ENCODE measurements at places on chromosomes 3 and 15.

- DNase-seq = no peak
Measured at GRCh38 chr3:113211330-113212149, at the start of gene BOC. Gene BOC (plus strand): TSS chr3:113211557. CDS start chr3:113249803, 38,246 bp downstream.

DNA sequence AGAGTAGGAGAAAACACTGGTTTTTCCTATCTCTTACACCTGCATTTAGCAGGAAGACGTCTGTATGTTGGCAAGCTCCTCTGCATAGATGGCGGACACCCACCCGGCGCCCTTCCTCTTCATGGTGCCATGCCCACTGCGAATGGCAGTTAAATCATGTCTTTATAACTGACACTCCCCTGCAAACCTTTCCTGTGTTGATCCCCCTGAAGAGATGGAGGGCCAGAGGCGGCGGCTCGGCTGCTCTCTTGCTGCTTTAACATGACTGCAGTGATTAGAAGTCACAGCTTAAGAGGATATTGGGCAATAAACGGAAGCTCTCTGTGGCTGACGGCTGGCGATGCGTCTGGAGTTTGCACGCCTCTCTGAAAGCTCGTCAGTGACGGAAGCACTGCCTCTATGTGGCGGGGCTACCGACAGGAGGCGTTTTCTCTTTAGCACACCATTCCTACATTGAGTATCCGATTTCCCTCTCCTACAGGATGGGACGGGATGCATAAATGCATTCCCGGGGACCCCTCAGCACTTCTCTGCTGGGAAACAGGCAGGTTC lies 25.5 kb upstream of the SNRPA1 start:
- DNase-seq = peak; percentile 35

DNA sequence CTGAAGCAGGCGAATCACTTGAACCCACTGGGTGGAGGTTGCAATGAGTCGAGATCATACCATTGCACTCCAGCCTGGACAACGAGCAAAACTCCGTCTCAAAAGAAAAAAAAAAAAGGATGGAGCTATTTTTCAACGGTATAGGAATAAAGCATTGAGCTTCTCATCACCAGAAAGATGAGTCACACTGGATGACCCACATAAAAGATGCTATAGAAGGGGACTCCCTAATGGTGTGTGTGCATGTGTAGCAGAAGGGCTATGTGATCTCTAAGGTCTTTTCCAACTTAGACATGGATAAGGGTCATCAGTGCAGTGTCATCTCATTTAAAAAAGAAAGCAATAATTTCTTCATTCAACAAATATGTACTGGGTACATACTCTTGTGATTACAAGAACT lies 476.0 kb downstream of the MFSD1 start:
- no peak for DNase-seq

GRCh38 chr3:168060317-168060716 lies 35.4 kb downstream of the GOLIM4 start:
- no peak for DNase-seq

DNA sequence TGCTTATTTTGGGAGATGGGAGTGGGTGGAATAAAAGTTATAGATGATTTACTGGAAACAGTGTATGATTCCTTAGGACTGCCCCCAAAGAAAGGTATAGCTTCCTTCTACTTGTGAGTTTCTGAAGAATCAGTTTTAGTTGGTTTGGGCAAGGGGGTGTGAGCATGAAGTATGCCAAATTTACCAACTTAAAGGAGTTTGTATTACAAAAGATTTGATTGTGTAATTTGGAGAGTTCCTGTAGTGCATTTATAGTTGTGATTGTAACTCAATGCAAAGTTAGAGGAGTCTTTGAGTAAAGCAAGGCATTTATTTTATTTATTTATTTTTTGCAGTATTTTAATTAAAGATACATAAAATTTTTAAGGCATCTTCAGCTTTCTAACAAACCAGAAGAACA lies 42.8 kb downstream of the TSC22D2 start:
- no peak for DNase-seq

DNA sequence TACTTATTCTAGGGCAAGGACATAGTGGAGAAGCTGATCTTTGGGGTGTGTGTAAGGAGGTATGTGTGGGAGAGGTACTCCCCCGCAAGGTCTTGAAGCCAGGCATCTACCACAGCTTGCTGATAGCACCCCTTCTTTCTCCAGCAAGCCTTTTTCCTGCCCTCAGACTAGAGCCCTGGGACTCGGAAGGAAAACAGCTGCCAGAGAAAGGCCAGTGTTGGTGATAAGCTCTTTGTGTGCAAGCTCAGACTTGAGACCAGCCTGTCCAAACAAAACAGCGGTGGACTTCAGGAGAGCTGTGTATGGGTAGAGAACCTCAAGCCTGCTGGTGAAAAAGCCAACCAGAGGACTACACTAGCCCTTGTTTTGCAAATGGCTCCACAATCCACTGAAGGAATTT lies 1028.6 kb downstream of the MCTP2 start:
- DNase-seq = no peak

- DNase-seq = no peak
Measured at GRCh38 chr15:89114990-89115389, 26.7 kb downstream of the ABHD2 start.

- DNase-seq = no peak
Measured at GRCh38 chr3:11544412-11545181, 99.1 kb downstream of the VGLL4 start.

GRCh38 chr3:22129101-22129500 lies 378.1 kb upstream of the ZNF385D start:
- no peak for DNase-seq

- DNase-seq = no peak
Measured at GRCh38 chr3:196049653-196050052, 32.2 kb downstream of the TFRC start.

- DNase-seq = no peak
Measured at GRCh38 chr15:94040541-94041248, 190.7 kb upstream of the MCTP2 start.

- DNase-seq = no peak
Measured at GRCh38 chr15:25249236-25250010, 189.4 kb downstream of the UBE3A start.

DNA sequence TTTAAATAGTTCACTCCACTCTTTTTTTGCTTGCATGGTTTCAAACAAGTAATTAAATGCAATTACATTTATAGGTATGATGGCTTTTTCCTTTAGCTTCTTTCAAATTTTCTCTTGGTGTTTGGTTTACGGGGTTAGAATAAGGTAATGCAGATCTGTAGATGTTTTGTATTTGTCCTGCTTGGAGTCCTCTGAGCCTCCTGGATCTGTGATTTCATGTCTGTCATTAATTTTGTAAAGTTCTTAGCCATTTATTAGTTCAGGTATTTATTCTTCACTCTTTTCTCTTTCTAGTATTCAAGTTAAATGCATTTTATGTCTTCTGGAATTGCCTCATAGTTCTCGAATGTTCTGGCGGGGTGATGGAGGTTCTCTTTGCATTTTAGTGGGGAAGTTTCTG lies 1.4 kb upstream of the MRPS25 start:
- DNase-seq = no peak

GRCh38 chr3:99761415-99762165 lies 56.1 kb upstream of the CMSS1 start:
- no peak for DNase-seq

DNA sequence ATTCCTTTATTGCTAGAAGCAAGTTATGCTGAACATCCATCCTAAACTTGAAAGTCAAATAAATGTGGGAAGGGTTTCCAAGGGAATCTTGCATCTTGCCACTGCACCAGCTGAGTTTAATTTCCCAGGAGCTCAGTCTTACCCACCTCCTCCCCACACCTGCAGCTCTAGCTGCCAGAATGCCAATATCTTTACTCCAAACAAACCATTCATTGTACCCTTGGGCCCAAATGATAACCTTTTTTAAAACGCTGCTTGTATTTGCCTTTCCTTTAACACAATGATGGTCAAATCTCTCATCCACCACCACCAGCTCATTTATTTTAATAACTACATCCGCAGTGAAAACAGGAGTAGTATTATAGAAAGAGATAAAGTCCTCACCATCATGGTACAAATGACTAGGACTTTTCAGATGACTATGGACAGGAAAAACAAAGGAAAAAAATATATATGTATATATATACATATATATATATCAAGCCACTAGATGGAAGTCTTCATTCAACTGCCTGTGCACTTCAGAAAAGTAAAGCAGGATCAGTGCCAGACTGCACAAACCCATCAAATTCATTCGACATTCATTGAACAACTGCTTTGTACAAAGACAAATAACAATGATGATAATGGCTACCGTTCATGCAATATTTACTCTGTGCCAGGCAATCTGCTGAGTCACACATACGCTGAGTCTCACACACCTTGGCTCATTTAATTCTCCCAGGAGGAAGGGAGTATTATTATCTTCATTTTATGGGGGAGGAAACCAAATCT lies 44.0 kb downstream of the BFSP2 start:
- no peak for DNase-seq

GRCh38 chr3:16906682-16907081 lies 21.9 kb downstream of the PLCL2 start:
- DNase-seq = no peak

GRCh38 chr3:58026598-58026997 lies 18.4 kb downstream of the FLNB start:
- DNase-seq = no peak

DNA sequence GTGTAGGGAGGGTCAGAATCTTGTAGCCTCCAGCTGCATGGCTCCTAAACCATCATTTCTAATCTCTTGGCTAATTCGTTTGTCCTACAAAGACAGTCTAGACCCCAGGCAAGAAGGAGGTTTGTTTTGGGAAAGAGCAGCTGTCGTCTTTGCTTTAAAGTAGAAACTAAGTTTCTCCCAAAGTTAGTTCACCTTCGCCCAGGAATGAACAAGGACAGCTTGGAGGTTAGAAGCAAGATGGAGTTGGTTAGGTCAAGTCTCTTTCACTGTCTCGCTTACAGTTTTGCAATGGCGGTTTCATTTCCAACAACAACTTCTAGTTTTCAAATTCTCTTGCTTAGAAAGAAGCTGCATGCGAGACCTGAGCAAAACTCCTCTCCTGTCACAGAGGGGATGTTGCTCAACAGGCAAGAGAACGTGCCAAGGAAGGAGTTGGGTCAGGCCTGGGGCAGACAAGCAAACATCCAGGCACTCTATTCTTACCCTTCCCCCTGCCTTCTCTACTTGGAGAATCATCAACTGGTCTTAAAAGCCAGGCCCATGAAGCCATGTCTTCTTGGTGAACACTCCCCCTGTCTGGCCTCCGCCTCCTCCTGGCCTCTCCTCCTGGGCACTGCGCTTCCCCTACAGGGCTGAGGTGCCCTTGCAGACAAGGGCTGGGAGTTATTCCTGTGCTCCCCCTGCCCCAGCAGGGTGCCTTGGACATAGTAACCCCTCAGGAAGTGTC lies 57.6 kb downstream of the TMEM44 start:
- no peak for DNase-seq

DNA sequence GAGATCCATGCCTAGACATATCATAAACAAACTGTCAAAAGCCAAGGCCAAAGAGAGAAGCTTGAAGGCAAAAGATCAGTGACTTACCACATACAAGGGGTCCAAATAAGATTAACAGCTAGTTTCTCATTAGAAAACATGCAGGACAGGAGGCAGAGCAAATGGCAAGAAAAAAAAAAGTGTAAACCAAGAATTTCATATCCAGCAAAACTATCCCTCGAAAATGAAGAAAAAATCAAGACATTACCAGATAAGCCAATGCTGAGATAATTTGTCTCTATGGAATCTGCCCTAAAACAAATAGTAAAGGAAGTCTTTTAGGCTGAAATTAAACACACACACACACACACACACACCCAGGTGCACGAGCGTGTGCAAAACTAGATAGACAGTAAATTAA lies 99.6 kb upstream of the NSMCE3 start:
- no peak for DNase-seq

GRCh38 chr3:99394831-99395778 lies 243.3 kb upstream of the COL8A1 start:
- no peak for DNase-seq

GRCh38 chr15:43268111-43269105 lies 1.7 kb upstream of the TGM5 start:
- no peak for DNase-seq

GRCh38 chr3:188510366-188510765 lies 356.4 kb downstream of the LPP start:
- no peak for DNase-seq

DNA sequence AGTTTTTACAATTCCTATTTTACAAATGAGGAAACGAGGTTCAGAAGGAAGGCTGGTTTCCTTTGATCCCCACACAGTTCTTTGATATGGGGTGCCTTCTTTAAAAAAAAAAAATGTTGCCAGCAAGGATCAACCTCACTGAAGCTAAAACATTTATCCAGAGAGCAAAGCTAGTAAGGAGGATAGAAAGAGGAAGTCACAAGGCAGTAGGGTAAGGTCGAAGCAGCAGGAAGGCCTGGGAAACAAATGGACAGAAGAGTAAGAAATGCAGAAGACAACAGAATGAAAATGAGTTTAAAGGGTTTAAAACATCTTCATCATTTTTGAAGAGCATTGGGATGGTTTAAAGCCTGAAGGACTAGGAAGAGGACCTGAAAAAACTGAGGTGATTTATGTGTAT lies 30.6 kb upstream of the CP start:
- no peak for DNase-seq

- DNase-seq = no peak
Measured at GRCh38 chr15:36960947-36961227, 139.5 kb downstream of the MEIS2 start.

DNA sequence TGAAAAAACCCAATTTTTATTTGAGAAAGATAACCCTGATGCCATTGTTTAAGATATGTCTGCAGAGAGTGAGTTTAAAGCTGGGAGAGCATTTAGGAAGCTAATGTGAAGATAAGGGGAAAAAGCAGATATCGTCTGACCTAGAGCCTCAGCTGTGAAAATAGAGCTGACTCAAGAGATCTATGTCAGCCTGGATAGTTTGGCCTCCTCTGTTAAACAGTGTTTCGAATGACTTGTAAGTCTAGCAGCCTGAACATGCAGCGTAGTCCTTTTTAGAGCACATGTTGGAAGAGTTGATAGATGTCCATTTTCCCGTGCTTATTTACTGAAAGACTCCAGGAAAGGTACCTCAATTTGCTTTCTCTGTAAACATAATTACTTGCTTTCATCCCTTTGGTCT lies 48.1 kb downstream of the ALCAM start:
- DNase-seq = no peak

DNA sequence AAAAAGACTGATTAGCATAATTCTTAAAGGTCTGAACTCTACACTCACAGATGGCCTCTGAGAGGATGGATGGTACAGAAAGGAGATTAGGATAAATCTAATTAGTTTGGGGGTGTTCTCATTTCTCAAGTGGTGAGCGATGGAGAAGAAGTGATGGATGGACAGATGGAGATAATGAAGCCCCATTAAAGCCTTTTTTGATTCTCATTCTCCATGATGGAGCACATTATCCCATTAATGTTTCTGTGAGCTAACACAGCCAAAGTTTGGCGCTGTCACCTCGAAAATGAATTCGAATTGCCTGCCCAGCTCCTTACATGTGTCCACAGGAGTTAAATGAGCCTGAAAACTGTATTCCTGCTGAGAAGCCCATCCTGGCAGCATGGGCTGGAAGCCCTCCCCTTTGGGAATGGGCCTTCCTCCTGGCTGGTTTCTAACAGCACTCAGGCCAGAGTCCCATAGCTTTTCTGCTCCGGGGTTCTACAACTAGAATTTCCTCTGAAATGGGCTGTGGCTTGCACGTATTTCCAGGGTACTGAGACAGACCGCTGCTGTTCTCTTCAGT lies 726.0 kb upstream of the CFAP20DC start:
- no peak for DNase-seq

GRCh38 chr15:75836959-75837334 lies 6.3 kb upstream of the UBE2Q2 start:
- DNase-seq = no peak

Measured in activated CD4-positive, alpha-beta T cell treated with anti-CD3 and anti-CD28 coated beads for 24 hours (primary cell).